ENCODE measurements at places on chromosomes 1 and 21.

DNA sequence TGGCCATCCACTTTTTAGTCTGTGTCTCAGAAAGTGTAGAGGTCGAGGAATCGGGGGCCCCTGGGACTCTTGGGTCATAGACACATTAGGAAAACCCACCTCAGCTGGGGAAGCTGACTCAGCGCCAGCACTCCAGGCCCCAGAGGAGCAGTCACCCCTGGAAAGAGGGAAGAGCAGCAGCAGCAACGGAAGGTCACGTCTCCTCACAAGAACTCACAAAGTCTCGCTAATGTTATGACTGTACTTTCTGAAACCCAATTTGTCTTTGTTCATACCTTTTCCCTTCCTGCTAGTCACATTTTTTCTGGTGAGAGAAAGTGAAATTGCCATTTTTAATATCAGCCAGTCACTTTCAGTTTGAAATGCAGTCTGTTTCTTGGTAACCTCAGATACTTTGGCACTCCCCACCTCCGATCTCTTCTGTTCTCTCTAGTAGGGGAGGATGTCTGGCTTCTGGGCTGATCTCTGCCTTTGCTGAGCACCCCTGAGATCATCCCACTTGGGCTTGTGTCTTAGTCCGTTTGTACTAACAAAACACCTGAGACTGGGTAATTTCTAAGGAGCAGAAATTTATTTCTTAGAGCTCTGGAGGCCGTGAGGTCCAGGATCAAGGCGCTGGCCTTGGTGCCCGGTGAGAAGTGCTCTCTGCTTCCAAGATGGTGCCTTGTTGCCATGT, 6.0 kb upstream of the NLRP3 start:
- DNase-seq, result no peak

GRCh38 chr1:233744779-233745513, 131.0 kb downstream of the KCNK1 start:
- DNase-seq, result no peak

GRCh38 chr1:38003261-38004250, 1.8 kb downstream of the FHL3 start:
- no peak for DNase-seq

GRCh38 chr1:21550866-21551475, 41.7 kb downstream of the ALPL start:
- no peak for DNase-seq

GRCh38 chr1:154467434-154468102, 34.5 kb upstream of the TDRD10 start:
- no peak for DNase-seq

DNA sequence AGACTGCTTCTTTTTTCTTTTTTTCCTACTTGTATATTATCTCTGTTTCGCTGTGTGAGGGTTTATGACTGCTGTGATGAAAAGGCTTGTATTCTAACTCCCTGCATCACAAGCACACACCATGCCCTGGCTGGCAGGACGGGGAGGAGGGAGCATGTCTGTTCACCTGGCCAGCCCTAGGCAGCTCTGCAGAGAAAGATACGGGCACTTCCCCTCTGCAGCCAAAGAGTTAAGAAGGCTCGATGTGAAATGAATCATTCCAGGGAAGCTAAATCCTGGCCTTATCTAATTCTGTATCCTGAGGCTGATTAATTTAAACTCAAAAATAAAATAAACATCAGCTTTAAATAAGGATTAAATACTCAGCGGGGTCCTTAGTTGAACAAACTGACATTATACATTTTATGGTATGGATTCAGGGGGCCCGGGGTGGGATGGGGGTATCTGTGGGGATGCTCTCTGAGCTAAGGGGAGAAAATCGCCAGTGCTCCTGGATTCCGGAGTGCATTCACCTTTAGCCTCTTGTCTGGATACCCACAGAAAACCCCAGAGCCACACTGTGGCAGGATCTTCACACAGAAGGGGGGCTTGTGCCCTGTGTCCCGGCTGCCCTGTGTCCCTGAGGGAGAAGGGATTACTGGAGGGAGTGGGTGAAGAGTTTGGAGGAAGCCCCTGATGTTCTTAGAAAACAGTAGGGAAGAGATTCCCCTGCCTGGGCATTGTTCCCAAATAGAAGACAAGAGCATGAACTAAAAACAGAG, 321.5 kb downstream of the NPHP4 start:
- DNase-seq, result no peak

- no peak for DNase-seq
Observed at GRCh38 chr21:26067836-26068594, 102.6 kb downstream of the APP start.

GRCh38 chr1:209769171-209769904, 13.5 kb downstream of the TRAF3IP3 start:
- DNase-seq, result peak; percentile 70

- DNase-seq, result no peak
Observed at GRCh38 chr1:42264511-42265190, 70.4 kb downstream of the FOXJ3 start.

DNA sequence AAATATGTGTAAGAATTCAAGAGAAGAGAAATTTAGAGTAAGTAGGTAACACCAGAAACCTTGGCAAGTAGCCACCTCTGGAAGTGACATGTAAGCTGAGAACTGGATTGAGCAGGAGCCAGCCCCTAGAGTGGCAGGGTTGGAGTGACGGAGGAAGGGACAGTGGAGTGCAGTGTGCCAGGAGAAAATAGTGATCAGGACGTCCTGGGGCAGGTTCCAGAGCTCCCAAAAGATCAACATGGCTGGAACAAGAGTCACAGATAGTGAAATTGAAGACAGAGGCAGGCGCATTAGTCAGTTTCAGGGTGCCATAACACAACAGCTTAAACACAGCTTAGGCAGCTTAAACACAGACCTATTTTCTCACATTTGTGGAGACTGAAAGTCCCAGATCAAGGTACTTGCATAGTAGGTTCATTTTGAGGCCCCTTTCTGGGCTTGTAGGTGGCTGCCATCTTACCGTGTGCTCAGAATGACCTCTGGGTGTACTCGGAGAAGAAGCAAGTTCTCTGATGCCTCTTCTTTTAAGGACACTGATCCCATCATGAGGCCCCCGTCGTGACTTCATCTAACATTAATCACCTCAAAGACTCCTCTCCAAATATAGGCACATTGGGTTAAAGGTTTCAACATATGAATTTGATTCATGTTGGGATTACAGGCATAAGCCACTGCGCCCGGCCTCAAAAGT, 37.2 kb downstream of the GNPAT start:
- no peak for DNase-seq

GRCh38 chr1:226964611-226965486, 24.8 kb downstream of the COQ8A start:
- DNase-seq, result no peak

DNA sequence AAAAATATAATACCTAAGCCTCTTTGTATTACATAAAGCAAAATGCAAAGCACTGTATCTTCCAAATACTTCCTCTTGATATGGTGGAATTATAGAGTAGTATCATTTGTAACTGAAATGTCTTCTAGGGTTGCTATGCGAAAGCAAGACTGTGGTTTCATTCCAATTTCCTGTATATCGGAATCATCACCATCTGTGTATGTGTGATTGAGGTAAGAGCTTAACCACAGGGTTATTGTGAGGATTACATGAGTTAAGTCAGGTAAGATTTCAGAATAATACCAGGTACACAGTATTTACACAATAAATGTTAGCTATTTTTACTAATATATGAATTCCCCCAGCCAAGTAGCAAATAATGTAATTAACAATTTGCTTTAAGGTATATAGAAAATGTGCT, 24.7 kb downstream of the CD53 start:
- no peak for DNase-seq

- no peak for DNase-seq
Observed at GRCh38 chr21:27725916-27726315, 759.0 kb upstream of the ADAMTS5 start.

DNA sequence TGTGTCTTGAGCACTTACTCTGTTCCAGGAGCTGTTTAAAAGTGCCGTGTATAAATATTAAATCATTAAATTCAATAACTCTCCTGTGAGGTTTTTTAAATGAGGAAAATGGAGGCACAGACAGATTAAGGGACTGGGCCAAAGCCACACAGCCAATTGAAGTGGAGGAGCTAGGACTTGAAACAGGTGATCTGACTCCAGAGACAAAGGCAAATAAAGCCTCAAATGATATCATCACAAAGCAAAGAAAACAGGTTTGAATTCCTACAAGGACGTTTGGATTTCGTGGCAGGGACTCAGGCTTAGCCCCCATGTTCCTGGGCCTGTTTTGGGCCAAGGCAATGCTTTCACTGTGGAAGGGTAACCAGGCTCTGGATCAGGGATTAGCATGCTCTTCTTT, 45.2 kb upstream of the DMBX1 start:
- no peak for DNase-seq

DNA sequence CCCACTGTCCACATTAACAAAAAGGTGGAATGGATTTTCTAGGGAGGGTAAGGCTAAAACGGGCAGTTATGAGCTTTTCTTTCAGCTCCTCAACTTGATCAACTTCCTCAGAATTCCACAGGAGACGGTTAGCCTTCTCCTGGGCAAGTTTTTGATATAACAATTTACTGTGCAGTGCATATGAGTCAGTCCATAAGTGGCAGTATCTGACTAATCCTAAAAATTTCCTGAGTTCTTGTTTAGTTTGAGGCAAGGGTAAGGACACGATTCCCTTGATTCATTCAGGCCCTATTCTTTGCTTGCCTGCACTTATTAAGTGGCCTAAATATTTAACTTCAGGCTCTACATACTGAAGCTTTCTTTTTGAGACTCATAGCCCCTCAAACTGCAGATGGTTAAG, 6.2 kb upstream of the AADACL3 start:
- no peak for DNase-seq

- DNase-seq, result no peak
Observed at GRCh38 chr1:24233684-24234600, 46.9 kb upstream of the IFNLR1 start.

DNA sequence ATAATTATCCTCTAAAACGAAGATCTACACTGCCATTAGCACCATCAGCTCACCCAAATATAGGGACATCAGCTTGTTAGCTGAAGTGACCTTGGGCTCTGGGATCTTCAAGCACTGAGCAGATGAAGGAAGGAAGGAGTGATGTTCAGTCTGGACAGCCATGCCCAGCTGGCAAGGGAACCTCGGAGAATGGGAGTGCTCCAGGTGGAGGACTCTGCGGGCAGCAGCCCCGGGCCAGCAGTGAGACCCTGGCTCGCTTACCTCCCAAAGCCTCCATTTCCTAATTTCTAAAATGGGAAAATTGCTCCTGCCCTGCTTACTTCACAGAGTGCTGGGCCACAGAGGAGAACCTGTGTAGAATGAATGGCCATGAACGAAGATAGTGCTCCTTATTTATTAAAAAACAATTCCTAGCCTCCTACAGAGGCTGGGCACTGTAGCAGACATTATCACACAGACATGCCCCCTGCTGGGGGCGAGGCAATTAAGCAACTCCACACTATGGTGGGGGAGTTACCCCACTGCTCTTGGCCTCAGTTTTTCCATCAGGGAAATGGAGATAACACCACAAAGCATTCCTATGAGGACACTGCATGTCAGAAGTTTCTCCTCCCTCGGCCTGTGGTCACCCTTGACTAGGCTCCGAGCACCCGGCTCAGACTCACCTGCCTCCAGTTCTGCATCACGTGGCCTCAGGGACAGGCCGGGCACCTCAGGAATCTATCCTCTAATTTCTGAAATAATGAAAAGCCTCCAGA, 117.6 kb downstream of the KCNN3 start:
- DNase-seq, result no peak

DNA sequence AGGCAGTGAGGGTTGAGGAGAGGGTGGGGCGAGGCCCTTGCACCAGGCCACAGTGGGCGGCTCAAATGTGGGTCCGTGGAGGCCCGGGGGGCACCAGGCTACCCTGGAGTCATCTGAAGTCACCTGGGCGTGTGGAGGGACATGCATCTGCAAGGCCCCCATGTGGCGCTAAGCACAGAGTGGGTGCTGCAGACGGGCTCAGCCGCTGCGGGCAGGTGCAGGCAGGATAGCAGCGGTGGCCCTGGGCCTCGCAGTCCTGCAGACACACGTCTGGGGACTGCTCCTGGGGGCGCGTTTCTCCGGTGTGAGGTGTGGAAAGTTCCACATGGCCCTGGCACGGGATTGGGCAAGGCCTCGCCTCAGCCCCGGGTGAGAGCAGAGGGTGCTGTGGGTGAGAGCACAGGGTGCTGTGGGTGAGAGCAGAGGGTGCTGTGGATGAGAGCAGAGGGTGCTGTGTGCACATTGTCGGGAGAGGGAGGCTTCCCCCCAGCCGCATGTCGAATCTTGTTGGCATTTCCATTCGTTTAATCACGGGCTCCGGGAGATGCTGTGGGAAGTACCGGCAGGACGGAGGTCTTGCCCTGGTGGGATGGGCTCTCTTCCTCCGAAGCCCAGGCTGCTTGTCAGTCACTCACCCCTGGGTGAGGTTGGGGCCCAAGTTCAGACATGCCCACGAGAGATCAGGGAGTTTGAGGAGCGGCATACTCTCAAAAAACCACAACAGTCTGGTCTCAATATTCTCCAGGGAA, 46.5 kb downstream of the TP73 start:
- no peak for DNase-seq

DNA sequence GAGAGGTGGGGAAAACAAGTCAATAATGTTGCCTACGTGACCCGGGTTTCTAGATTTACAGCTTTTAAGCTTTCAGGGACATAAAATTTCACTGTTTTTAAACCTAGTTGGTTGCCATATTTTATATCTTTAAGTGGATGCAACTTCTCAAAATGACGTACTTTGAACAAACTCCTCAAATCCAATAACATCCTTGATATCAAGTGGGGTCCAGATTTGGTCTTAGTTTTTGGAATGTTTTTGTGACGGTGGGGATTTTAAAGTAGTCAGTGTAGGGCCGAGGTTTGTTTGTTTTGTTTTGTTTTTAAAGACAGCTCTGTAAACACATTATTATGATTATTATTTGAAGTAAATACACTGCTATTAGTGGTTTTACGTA, 453 bp downstream of the CDKN2C start:
- DNase-seq, result no peak

- DNase-seq, result peak; percentile 4
Observed at GRCh38 chr1:162627662-162628296, 4.5 kb upstream of the DDR2 start.

DNA sequence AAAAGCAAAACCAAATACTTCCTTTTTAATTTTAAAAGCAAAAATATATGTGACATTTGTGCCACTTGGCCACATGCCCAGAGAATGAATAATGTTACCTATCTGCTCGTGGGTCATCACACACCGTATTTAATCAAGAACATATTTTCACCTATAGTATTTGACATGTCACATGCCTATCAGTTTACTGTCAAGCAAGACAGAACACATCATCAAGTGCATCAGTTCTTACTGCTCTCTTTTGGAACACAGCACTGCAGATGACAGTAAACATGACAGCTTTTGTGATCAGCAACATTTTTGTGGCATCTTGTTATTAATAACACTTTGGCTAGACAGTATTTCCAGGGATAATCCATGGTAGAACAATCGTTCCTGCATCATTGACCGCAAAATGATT, 134.4 kb downstream of the LRRC7 start:
- DNase-seq, result no peak

GRCh38 chr1:82197606-82198005, 396.9 kb downstream of the ADGRL2 start:
- DNase-seq, result no peak

DNA sequence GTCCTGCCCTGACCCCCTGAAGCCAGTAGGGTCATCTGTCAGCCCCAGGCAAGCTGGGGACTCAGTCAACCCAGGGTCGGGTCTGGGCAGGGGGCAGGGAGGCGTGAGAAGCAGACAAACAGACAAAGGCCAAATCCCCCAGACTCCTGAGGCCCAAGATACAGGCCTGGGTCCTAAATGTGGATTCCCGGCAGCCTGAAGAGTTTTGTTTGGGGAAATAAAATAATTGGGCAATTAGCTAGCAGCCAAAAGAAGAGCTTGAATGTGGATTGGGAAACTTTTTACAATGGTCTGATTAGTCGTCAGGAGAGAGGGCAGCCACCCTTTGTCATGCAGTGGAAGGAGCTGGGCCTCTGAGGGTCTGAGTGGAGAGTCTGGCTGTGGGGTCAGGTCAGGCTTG, 4.5 kb upstream of the LEFTY2 start:
- DNase-seq, result no peak
